Cortex of kidney (tissue), 1 donor: ENCODE measurements at places on chromosomes 6 and 20.

DNA sequence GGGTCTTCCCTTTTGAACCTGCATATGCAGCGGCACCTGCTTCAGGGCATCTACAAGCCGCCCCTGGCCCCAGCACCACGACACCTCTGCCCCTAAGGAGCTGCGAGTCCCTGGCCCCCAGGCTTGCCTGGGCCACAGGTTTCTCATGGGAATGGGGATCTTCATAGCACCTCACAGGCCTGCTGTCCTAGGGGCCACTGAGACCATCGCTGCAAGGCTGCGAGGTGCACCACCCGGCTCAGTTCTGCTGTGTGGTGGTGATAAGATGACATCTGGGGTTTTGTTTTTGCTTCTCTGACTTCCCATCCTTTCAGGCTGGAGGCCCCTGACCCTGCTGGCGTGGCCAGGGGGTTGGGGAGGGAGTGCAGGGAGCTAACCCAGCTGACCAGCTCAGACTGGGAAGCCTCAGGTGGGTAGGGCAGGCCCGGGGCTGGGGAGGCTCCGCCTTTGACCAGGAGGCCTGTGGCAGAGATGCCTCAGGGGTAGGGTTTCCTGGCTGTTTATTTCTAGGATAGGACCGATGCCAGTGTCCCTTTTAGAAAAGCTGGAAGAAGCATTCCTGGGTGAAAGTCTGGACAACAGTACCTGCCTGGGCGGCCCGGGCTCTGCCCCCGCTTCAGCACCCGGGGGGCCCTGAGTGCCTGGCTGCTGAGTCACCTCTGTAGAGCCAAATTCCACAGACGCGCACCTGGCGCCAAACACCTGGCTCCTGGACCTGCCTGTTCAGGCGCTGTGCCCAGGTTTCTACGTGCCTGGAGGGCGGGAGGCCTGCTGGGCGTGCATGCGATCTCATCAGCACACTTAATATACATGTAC, 264.7 kb downstream of the DLL1 start:
- DNase-seq, result no peak

DNA sequence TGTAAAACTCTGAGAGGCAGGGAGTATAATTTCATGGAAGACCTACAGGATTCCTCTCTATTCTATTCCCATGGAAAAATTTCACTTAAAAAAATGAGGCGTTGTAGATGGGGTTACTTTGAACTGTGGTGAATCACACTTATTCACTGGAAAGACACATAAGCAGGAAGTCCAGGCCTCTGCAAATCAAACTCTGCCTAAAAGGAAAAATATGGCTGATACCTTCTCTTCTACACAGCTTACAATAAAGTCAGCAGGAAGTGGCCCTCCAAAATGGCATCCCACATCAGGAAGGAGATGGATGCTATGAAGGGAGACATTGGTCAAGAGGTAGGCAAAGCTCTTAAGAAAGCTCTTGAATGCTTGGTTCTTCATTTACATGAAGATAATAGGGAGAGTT, 115.9 kb downstream of the FYN start:
- no peak for DNase-seq

- no peak for DNase-seq
Measured at GRCh38 chr20:32639284-32639683, 34.5 kb downstream of the C20orf203 start.

DNA sequence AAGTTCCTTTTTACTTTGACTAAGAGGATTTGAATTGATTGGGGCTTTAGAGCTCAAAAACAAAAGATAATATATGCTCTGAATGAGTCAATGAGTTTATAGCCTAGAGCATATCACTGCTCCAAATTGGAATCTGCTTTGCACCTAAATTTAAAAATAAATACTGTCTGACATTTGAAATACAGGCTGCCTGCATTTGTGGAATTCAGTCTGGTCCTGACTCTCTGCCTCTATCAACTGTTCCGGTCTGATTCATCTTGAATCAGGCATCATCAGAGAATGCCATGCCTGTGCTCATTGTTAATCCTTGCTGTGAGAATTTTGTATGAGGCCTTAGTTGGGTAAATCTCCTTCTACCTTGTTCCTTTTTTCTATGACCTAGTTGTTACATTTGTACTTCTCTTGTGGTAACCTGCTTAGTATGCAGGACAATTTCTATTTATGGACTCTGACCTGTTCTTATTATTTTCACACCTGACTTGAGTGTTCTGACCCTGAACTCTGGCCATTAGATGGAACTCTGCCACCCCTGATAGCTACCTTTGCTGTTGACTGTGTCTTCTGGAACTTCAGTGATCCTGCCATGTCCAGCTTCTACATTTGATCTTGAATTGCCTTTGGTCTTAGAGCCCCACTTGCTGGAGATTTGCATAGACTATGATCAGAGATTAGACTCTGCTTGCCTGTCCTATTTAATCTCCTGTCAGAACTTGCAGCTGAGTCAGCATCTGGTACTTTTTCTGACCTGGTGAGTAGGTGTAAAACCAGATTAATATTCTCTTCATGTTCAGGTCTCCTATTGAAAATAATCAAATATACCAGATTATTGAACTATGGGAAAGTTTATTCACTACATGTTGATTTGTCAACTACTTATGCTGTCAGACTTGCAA, 442.7 kb upstream of the HS3ST5 start:
- no peak for DNase-seq

DNA sequence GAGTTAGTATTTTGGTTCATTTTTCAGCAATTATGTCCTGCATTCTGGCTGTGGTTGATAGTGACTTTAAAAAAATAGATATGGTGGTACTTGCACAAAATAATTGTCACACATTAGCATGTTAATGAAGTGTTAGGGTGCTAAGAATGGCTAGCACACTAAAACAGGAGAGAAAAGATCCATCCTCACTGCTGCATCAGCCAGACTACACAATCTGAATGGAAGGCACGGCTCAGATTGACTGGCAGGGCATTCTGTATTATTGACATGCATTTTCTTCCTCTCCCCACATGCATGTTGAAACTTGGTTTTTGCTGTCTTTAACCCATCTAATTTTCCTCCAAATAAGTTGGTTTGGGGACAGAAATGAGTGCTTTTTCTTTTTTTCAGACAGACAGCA, 306.3 kb downstream of the PRL start:
- no peak for DNase-seq

DNA sequence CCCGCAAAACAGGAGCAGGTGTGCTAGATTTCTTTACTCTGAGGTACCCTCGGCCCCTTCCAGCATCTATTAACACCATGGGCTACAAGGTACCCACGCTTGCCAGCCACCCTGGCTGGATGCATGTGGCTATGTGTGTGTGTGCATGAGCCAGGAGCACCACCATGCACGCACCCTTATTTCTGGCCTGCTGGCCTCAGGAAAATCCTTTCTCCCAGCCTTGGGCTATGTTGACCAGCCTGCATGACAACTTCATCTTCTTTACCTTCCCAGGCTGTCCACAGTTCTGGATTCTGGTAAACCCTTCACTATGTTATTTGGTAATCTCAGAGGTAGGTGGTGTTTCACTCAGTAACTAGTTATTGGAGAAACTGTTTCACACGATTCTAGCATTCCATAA, 40.4 kb downstream of the GPR6 start:
- no peak for DNase-seq

GRCh38 chr6:122009000-122009350, 390.5 kb upstream of the HSF2 start:
- DNase-seq, result no peak

GRCh38 chr6:47669684-47670513, 28.5 kb upstream of the ADGRF4 start:
- DNase-seq, result no peak

- DNase-seq, result no peak
Measured at GRCh38 chr6:137497721-137498463, 3.7 kb upstream of the OLIG3 start.

- no peak for DNase-seq
Measured at GRCh38 chr20:59948212-59948611, 8.0 kb downstream of the FAM217B start.

- no peak for DNase-seq
Measured at GRCh38 chr6:135906542-135906941, 55.0 kb downstream of the PDE7B start.

DNA sequence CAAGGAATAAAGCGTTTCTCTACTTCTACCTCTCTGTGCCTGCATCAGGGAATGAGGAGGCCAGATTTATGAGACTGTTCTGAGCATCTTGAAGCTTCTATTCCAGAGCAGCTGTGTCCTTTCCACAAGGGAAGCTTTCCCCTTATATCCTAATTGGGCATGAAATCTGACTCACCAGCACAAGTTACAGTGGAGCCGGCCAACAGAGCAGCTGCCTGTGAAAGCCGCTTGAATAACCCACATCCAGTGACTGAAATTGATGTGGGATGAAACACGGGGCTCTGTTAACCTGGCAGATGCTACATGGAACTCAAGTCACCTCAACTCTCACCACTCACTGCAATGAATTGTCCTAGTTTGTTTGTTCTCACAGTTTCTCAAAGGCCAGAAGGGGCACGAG, 400.3 kb downstream of the TFAP2A start:
- DNase-seq, result no peak

GRCh38 chr6:150755524-150755923, 110.0 kb upstream of the MTHFD1L start:
- DNase-seq, result no peak
